Stimulated activated CD8-positive, alpha-beta memory T cell treated with anti-CD3 and anti-CD28 coated beads, Interleukin-4, amount 100 ng/mL, for 1 hour (primary cell): ENCODE measurements at places on chromosomes 6 and 20.

- DNase-seq, result no peak
Measured at GRCh38 chr6:167140589-167141474, 16.9 kb downstream of the GPR31 start.

GRCh38 chr20:48115502-48115901, 330.2 kb upstream of the SULF2 start:
- DNase-seq, result no peak

DNA sequence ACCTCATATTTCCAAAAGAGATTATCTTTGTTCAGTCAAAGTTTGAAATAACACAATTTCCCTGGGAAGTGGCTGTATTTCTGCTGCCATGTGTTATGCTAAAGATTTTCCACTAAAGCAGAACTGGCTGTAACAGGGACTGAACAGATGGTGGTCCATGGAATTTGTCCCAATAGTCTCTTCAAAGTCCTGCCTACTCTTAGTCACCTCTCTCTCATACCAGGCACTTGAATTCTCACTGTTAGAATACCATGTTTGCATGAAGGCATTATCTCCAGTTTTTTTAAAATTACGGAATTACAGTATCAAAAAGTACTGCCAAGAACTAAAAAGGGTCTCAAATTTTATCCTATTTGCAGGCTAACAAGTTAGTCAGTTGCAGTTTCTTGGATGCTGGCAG, 105.0 kb upstream of the HDDC2 start:
- DNase-seq, result no peak

- no peak for DNase-seq
Measured at GRCh38 chr6:25342802-25343201, 63.6 kb downstream of the CARMIL1 start.
